ENCODE measurements at places on chromosomes 11 and 22. TPM values are rescaled to one million over a fixed set of nuclear protein-coding genes. Genes with fewer than 3 reads are reported as not detected.
A peak's percentile ranks its signal among the peaks of the same experiment; 100 is the strongest.

Gene L3MBTL2
- polyA plus RNA-seq, result 15.9 TPM

- DNase-seq, result no peak
Observed at GRCh38 chr11:26087120-26087935, 244.6 kb upstream of the ANO3 start.

DNA sequence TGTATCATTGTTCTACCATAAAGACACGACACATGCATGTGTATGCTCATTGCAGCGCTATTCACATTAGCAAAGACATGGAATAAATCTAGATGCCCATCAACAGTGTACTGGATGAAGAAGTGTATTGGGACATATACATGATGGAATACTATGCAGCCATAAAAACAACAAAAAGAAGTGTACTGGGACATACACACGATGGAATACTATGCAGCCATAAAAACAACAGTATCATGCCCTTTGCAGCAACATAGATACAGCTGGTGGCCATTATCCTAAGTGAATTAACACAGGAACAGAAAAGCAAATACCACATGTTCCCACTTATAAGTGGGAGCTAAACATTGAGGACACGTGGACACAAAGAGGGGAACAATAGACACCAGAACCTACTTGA is 22.7 kb downstream of the ARL14EP start:
- DNase-seq, result no peak

DNA sequence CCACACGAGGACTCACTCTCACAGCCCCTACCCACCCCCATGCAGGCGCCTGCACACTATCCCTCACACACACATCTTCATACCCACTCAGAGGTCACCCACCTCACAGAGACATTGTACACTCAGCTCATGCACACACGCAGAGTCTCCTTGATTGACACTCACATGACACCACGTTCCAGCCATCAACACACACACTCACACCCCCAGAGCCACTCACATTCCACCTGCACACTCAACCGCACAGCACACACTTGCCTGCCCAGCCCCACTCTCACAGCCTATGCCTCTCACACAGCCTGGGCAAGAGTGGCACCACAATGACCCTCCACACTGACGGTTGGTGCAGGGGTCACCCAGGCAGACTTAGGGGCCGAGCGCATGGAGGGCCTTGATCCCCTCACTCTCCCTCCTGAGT is 2.2 kb downstream of the SPI1 start:
- peak; percentile 1 for DNase-seq

Gene ZBTB16
- 5.8 TPM for polyA plus RNA-seq
